ENCODE measurements at places on chromosomes 7 and 10.

DNA sequence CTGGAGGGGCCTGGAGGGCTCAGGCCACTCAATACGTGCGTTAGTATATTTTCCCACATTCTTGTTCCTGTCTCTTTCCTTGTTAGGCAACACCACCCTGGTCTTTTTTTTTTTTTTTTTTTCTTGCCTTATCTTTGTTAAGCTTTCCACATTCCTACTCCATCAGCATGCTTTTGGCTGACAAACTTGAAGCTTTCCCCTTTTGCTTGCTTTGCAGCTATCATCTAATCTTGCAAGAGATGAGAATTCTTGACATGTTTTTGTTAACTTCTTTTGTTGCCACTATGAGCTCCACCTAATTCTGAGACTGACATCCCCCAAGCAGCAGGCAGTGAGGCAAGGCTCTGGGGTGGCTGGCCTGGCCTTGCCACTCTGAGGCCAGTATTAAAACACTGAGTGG, 52.5 kb upstream of the NRP1 start:
- DNase-seq = no peak

GRCh38 chr10:97903128-97904017, 53.7 kb downstream of the GOLGA7B start:
- no peak for DNase-seq

DNA sequence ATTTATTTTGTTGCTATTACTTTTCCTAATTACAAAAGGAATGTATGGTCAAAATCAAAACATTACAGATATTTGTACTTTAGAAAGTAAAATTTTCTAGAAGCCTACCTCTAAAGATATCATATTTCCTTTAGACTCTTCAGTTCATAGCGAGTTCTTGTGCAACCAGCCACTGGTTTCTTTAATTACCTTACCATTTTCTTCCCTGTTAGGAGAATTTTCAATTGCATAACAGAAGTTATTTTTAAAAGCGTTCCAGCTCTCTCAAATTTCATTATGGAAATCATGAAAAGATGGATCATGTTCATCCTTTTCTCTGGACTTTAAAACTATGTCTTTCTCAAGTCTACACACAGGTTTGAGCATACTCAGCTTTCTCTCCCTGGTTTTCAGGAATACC, 5.0 kb upstream of the TRUB1 start:
- DNase-seq = no peak

DNA sequence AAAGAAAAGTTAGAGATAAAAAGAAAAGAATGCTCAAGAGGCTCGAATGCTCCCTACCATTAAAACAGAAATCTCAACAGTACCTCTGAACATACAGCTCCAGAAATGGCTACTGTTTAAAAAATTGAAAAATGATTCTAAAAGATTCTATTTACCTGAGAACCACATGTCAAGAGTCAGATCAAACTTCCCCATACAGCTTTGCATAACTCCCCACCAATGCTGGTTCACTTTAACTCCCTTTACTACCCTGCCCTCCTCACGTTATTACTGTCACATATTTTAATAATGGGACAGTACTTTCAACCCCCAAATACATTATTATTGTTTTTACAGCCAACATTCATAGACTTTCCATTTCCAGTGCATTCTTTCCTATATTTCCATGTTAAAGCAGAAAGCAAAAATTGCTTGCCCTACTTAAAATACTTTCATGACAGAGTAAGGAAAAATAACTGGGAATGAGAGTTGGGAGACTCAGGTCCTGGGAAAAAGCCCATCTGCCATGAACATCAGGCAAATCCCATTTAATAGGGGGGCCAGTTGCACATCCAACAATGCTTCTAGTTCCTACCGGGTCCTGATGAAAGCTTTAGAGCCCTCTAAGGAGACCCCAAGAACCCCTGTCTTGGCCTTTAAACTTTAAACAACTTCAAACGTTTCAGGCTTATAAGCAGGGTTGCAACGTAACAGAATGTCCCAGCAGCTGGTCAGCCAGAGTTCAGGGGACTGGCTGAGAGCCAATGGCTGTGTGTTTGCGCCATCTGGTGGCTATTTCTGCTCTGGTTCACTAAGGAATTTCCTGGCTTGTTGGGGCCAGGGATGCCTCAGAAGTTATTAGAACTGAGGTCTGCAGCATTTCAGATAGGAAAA, 247.4 kb downstream of the ELMO1 start:
- peak; percentile 79 for DNase-seq

DNA sequence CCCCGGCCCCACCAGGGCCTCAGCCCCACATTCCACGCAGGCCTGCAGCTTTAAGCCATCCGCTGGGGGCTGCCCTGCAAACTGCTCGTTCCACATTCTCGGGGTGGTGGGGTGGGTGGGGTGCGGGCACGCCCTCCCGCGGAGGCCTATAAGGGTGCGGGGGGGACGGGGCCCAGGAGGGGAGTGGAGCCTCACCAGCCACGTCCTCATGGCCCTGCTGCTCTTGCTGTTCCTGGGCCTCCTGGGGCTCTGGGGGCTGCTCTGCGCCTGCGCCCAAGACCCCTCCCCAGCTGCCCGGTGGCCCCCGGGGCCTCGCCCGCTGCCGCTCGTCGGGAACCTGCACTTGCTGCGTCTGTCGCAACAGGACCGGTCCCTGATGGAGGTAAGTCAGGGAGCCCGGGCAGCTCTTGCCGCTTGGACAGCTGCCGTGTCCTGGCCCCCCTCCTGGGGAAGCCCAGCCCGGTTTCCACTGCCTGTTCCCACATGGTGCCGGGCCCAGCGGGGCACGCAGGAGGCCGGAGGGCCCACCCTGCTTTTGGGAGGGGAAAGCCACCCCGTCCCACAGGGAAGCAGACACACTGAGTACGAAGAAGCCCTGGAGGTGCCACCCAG, at the start of gene CYP2W1:
CYP2W1 (plus strand) TSS at position 178 of the 612 bp plus-strand sequence; CDS start at position 209, 31 bp downstream.
- no peak for DNase-seq

DNA sequence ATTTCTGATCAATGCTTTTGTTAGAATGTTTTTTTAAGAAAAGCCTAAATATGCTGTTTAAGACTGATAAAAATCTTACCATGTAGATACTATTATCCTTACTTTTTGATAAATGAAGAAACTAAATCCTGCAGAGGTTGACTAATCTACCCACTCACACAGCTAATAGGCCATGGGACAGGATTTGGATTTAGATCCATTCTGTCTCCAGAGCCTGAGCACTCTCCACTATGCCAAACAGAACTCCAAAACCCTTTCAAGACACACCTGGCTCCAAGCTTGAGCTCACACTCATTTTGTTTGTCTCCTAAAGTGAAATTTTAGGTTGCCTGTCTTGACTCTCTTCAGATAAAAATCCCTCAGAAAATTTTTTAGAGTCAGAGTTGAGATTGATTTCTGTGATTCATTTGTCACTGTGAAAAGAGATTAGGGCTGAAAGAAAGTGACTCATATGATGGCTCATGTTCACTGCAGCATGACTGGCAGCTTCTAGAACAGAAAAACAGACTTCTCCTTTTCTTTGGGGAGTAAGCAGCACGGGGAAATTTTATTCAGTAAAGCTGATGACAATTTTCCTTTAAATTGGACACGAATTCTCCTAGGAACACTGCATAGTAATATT, 132.3 kb upstream of the POT1 start:
- no peak for DNase-seq

- no peak for DNase-seq
These were observed 41.5 kb downstream of the TMEM26 start for GRCh38 chr10:61411706-61412105.

DNA sequence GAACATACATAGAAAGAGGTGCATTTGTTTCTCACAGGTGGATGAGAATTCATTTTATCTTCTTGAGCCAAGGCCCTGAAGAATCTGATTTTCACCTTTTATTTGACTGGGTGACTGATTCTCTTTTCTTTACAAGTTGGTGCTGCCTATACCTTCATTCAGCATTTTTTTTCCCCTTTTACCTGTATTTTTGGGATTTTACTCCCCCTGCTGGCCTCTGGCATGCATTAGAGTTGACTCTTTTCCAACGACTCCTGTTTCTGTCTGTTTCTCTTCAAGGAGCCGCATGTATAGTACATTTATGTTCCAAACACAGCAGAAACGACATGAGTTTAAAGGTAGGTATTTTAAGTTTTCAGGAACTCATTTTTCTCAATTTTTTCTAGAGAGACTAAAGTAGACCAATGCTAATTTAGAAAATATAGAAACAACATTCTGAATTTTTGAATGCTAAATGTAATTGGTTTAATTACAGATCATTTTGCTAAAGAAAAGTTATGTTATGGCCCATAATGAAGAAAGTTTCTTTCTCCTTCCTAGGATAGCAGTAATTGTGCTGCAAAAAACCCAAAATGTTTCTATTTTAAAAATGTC, 149.8 kb upstream of the HDAC9 start:
- no peak for DNase-seq

- no peak for DNase-seq
These were observed 43.2 kb upstream of the LRGUK start for GRCh38 chr7:134083766-134084487.

DNA sequence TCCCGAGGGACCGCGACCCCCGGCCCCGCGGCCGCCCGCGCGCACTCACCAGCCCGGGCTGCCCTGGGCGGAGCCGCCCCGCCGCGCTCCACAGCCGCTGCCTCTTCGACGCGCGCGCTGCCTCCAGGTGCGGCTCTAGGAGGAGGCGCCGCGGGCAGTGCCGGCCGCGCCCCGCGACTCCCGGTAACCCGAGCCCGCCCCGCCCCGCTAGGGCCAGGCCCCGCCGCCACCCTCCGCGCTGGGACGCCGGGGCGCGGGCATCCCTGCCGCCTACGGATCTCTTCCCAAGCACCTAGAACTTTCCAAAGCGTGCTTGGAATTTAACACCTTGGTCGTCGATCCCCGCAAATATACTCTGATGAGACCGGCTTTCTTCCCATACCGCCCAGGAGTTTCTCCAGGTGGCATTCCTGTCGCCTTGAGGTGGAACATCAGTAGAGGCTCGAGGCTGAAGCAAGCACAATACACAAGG, at the start of gene SLC26A5:
SLC26A5 (minus strand) TSS at position 159 of the 472 bp plus-strand sequence. CDS start 24,693 bp downstream, outside the sequence.
- no peak for DNase-seq

GRCh38 chr10:3741688-3742461, 43.1 kb downstream of the KLF6 start:
- DNase-seq = no peak

DNA sequence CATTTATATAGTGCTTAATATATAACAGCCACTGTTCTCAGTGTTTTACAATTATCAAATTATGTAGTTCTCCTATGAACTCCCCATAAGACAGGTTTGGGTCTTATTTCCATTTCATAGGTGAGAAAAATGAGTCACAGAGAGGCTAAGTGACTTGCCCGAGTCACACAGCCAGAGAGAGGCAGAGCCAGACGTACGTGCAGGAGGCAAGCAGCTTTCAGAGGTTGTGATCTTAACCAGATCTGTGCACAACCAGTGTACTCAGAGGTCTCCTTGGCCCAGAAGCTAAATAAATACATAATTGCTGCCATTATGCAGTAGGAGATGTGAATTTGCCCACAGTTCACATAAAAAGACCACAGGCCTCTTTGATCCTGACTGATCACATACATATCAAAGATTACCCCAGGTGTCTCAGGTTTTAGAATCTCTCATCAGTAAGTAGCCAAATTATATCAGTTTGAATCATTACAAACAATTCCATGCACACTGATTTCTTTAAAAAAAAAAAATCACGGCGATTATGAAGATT, 304.7 kb upstream of the AOAH start:
- DNase-seq = no peak

DNA sequence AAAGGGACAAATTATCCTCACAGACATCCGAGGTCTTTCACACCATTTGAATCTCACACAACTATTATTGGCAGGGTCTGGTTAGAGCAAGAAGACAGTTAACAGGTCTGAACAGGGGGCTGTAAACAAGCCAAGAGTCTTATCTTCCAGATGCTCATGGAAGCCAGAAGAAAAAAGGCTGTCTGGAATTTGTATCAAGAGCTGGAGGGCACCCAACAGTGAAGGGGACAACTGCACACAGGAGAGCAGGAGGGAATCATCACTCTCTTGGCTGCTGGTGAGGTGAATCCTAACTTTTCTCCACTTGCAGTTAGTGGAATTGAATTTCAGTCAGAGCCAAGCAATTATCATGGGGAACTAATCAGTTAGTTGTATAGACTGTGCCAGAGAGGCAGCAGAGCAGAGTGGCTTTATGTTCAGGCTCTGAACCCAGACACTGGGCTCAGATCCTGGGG, 880.2 kb upstream of the AUTS2 start:
- DNase-seq = no peak

DNA sequence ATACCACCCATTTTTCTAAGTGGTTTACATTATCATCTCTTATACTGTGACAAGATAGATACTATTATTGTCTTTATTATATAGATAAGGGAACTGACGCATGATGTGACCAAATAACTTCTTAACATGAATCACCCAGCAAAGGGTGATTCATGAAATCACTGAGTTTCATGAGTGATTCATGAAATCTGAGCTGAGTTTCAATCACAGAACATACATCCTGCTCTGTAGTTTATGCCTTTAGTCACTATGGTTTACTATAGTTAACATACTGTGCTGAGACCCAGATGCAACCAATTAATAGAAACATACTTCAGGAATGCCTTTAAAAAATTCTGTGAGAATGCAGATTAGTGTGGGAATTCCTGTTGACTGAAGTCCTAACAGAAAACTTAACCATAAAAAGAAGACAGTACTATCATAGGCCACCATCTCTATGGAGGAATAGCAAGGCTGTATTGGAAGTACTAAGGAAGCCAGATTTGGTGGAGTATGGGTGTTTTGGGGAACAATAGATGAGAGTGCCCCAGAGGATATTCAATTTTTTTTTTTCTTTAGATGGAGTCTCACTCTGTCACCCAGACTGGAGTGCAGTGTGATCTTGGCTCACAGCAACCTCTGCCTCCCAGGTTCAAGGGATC, 43.1 kb upstream of the SEMA3A start:
- no peak for DNase-seq

- no peak for DNase-seq
These were observed 495.3 kb downstream of the LRMDA start for GRCh38 chr10:75926763-75927162.

GRCh38 chr10:98404571-98405359, 10.2 kb downstream of the PYROXD2 start:
- no peak for DNase-seq

DNA sequence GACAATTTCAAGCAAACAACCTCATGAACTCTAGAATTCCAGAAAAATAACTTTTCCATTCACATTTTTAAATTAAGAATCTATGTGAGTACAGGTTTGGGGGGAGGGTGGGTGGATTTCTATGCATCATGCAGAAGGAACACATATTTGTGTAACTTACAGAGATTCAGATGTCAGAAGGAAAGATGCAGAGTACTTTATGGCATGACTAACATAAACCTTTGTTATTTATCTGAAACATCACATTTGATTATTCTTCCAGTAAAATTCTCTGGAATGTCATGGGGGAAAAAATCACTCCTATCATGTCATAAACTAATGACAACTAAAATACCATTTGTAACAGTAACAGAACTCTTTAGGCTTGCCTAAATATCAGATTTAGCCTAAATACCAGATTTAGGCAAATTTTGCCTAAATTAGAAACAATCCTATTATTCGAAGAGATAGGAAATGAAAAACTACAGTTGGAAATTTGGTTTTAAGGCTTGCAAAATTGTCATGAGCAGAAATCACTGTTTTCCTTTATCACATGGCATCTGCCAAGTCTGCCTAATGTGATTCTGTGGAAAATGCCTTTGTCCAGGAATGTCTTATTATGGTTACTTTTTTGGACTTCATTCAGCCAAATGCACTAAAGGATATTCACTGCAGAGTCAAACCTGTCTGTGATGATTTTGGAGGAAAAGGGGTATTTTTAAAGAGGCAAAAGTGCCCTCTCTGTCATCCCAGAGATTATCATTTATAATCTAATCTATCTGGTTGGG, 527.7 kb upstream of the CELF2 start:
- DNase-seq = no peak
